ENCODE measurements at places on chromosomes 4 and X.

DNA sequence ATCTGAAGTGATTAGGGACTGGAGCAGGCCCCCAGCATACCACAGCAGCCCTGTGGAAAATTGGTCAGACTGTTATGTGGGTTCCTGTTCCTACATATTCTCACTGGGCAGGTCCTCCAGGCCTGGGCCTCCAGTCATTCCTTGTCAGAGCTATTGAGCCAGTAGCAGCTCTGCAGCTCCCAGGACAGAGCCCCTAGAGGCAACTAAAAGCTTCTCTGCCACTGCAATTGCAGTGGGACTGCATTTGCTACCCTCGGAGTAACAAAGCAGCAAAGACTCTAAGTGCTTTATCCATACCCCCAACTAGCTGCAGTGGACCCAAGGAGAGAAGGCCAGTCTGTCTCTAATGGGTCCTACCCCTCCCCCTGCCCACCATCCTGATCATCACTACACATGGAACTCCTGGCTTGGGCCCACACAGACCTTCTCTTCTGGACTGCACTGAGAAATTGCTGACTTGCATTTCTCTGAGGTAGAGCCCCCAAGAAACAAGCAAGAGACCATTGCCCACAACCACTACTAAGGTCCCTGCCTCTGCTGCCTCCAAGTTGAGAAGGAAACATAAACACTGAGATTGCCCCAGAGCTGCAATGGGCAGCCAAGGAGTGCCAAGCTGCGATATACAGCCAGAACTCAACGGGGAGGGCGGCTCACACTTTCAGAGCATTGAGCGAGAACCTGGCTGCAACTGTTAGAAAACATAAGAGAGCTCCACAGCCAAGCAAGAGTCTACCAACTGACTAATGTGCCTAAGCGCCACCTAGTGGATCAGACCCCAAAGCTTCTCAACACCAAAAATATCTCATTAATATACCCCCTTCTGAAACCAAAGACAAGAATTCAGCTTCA lies 738.7 kb upstream of the NDST4 start:
- peak; percentile 67 for DNase-seq

- no peak for DNase-seq
Observed at GRCh38 chrX:119885554-119886428, 9.9 kb upstream of the AKAP14 start.

DNA sequence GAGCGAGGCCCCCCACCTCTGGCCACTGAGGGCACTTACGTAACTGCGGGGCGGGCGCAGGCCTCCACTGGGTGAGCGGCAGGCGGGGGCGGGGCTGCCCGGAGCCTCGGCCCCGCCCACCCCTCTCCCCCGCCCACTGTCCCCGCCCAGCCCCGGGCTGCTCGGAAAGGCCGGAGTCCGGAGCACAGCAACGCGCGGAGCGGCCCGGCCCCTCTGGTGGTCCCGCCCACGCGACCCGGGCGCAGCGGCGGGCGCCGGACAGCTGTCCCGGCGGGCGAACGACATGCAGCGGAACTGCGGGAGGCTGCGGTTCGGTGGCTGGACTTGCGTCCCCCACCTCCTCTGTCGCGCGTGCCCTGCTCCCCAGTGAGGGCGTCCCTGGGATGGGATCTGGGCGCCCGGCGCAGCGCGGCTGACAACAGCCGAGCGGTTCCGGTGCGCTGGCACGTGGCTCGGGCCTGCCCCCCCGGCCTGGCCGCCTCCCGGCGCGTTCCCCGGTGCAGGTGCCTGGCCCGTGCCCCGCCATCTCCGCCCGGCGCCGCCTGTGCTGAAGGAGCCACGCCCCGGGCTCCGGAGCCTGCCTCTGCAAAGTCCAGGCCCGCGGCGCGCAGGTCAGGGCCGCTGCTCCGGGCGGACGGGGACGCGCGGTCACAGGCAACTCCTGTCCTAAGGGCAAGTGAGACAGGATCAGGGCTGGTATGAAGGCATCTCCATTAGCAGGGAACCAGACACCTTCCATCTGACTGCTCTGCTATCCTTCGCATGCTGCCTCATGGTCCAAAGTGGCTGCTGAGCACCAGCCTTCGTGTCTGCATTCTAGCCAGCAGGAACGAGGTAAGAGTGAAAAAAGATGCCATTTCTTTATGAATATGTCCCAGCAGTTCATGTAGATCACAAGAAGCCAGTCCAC lies 21.8 kb upstream of the JAKMIP1 start:
- DNase-seq: peak; percentile 97

DNA sequence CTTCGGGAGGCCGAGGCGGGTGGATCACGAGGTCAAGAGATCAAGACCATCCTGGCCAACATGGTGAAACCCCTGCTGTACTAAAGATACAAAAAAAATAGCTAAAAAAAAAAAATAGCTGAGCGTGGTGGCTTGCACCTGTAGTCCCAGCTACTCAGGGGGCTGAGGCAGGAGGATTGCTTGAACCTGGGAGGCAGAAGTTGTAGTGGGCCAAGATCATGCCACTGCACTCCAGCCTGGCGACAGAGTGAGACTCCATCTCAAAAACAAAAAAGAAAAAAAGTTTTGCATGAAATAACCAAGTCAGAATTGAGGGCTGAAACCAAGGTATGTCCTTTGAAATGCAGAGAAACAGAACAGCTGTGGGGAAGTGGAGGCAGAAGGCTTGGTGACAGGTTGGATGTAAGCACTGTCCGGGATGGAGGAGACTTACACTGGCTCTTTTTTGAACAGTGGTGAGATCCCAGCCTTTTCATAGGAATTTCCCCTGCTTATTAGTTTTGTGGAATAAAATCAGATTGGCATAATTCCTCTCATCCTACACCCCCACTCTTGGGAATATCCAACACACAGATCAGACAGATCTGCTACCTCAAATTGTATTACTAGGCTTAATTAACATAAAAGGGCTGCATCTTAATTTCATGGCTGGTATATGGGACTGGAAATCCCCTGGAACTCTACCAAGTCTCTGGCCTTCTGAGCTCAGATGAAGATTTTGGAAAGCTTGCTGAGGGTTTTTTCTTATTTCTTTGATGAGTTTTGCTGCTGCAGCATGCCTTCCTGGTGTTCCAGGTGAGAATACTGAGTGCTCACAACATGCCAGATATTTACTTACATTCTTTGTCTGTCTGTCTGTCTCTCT lies 18.8 kb upstream of the C4orf36 start:
- DNase-seq: peak; percentile 39

DNA sequence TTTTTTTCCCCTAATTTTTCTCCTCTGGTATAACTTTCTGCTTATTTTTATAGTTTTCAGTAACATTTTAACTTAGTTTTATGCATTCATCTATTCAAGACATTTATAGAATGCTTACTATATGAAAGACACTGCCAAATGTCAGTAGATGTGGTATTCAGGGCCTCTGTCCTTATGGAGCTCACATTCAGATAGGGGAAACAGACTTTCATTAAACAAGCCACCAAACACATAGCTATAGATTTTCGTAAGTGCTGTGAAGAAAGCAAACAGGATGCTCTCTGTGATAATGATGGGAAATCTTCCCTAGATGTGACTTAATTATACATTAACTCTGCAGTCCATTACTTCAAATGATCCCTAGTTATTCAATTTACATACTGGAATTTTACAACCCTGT lies 362.0 kb upstream of the FTHL17 start:
- no peak for DNase-seq

DNA sequence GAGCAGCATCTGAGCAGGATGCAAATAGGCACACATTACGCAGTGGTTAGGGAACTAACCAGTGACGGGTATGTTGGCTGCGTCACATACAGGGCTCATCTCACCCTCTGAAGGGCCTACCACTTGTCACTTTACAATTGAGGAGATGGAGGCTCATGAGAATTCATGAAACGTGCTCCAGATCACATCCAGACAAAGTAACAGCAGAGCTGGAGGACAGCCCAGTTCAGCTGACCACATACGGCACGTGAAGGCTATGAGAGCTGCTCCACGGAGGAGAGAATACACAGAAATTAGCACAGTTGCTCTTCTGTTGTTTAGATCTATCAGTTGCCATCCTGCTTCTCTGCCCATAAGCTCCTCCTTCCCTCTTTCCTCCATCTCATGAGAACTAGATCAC lies 78.4 kb downstream of the FAM9B start:
- no peak for DNase-seq

GRCh38 chr4:5365071-5366008 lies 314.1 kb downstream of the STK32B start:
- DNase-seq: no peak

GRCh38 chr4:138259271-138259670 lies 17.1 kb upstream of the SLC7A11 start:
- DNase-seq: no peak

DNA sequence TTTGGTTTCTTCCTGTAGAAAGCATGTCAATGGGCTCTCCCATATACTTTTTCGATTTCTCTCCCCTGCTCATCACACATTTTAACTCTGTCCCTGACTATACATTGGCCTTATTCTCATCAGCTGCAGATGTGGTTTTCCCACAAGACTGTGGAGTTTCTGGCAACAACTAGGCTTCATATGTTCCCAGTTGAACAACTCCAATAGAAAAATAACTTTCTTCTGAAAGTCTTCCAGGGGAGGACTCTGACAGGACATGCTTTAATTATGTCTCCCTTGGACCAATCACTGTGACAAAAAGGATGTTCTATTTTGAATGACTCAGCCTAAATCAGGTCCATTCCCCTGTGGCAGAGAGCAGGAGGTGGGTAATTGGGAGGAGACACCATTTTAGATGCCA lies 28.1 kb downstream of the SPANXC start:
- no peak for DNase-seq

DNA sequence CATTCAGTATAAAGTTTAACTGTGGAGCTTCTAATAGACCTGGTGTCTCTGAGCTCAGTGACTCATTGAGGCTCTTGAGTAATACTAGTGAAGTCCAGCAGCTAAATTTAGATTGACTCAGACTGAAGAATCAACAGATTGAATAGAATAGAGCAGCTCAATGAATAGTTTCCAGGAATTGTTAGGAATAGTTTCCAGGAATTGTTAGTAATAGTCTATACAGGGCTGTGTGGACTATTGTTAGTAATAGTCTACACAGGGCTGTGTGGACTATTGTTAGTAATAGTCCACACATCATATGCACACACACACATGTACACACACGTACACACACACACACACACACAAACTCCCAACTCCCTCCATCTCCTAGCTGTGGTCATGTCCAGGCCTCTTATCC lies 3.0 kb downstream of the GIMD1 start:
- DNase-seq: no peak

- peak; percentile 43 for DNase-seq
Observed at GRCh38 chrX:47568656-47569295, 7.8 kb downstream of the ARAF start.

DNA sequence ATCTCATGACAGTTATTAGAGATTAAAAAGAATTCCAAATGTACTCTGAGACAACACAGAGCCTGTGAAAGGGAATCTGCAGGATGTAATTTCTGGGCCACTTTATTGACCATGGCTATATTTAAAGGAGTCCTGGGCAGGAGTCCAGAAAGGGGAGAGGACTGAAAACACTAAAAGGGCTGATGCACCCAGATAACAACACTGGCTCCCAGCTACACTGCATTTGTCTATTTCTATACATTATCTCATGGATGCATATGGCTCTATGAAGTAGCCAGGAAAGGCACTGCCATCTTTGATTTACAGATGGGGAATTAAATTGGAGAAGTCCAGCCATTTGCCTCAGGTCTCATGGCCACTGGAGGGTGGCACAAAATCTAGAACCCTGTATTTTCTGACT lies 56.0 kb downstream of the MED28 start:
- no peak for DNase-seq

- DNase-seq: peak; percentile 55
Observed at GRCh38 chr4:13483768-13484121, 395 bp downstream of the RAB28 start.
